Activated CD4-positive, alpha-beta T cell treated with anti-CD3 and anti-CD28 coated beads, Interleukin-2, amount 50 U/mL, for 24 hours (primary cell): ENCODE measurements at places on chromosomes 12 and 14.

DNA sequence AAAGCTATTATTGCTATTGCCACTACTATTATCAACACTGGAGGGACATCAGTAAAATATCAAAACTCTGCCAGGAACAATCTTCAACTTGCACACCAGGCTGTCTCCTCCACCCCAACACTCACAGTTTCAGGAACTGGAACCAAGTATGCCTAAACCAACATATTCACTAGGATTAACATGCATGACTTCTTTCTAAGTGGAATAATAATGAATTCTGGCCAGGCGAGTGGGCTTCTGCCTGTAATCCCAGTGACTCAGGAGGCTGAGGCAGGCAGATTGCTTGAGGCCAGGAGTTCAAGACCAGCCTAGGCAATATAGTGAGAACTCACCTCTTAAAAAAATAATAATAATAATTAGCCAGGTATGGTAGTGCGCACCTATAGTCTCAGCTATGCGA lies 58.1 kb downstream of the TBX5 start:
- no peak for DNase-seq

- DNase-seq = no peak
These were observed 161.2 kb downstream of the RERGL start for GRCh38 chr12:17928708-17929366.

GRCh38 chr12:48810903-48811431 lies 7.3 kb upstream of the CACNB3 start:
- no peak for DNase-seq

GRCh38 chr12:91804533-91804932 lies 341.1 kb downstream of the BTG1 start:
- no peak for DNase-seq

DNA sequence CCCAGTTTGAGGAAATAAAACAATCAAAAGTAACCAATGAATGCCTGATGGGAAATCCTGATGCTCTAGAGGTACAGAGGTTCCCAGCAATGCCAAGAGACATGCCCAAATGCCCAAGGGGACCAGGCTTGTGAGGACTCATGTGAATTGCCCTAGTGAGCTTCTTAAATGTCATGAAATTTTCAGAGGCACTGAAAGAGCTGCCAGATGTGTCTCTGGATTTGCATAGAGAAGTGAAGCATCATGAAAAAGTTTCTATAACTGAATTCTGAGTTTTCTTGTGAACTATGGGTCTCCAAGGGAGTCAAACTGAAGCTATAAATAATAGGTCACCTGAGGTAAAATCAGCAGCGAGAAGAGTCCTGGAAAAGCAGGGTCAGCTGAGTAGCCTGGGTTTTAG lies 9.9 kb downstream of the PTPRR start:
- no peak for DNase-seq

- DNase-seq = no peak
These were observed 1.0 kb downstream of the HOMEZ start for GRCh38 chr14:23284654-23285529.

DNA sequence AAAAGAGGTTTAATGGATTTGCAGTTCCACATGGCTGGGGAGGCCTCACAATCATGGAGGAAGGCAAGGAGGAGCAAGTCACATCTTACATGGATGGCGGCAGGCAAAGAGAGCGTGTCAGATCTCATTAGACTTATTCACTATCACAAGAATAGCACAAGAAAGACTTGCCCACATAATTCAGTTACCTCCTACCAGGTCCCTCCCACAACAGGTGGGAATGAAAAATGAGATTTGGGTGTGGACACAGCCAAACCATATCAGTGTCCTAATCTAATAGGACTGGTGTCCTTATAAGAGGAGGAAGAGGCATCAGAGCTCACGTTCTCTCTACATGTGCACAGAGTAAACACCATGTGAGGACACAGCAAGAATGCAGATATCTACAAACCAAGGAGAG lies 25.9 kb downstream of the DYRK2 start:
- DNase-seq = no peak

- no peak for DNase-seq
These were observed 19.0 kb downstream of the EML1 start for GRCh38 chr14:99812096-99812750.

DNA sequence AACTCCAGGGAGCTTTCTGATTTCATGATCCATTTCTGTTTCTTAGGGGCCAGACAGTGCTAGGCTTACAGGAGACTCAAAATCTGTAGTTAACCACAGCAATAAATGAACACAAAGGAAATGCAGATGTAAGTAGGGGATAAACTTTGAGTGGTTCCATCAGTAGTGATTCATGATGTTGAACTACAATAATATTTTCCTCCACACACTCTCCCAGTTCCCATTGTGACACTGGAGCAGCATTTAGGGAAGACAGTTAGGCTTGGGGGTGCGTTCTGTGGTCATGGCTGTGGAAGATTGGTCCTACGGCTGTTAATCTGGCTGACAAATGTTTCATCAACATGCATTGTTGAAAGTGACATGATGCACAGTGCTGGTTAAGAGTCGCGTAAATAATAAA lies 66.9 kb downstream of the HMGA2 start:
- no peak for DNase-seq

GRCh38 chr14:101561145-101561896 lies at the start of gene DIO3:
Gene DIO3, plus strand, starts transcription at chr14:101561495.
- no peak for DNase-seq

DNA sequence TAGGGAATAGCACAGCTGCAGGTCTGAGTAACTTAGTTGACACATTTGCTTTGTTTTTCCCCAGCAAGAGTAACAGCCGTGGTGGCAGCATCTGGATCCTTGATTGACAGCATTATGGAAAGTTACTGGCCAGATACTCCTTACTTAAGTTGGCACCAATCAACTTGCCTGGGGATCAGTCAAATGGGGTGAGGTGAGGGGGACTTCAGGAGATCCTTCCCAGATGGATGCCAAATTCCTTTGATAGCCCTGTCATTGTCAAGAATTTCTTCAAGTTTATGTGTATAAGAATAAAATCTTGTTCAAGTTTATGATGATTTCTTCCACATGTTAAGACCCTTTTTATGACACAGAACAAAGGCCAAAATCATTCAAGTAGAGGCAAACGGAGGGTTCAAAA lies 618.4 kb downstream of the SLC6A15 start:
- DNase-seq = no peak

- no peak for DNase-seq
These were observed 184.7 kb downstream of the TMX1 start for GRCh38 chr14:51424561-51425251.

GRCh38 chr12:14768823-14769405 lies 34.4 kb downstream of the WBP11 start:
- peak; percentile 17 for DNase-seq

GRCh38 chr14:103141117-103141796 lies 18.0 kb downstream of the TNFAIP2 start:
- no peak for DNase-seq

GRCh38 chr14:77709412-77709811 lies 1.5 kb downstream of the SLIRP start:
- no peak for DNase-seq

GRCh38 chr12:122845865-122846621 lies 10.8 kb downstream of the HIP1R start:
- no peak for DNase-seq

- no peak for DNase-seq
These were observed 33.8 kb upstream of the DTX1 start for GRCh38 chr12:113022563-113023297.

DNA sequence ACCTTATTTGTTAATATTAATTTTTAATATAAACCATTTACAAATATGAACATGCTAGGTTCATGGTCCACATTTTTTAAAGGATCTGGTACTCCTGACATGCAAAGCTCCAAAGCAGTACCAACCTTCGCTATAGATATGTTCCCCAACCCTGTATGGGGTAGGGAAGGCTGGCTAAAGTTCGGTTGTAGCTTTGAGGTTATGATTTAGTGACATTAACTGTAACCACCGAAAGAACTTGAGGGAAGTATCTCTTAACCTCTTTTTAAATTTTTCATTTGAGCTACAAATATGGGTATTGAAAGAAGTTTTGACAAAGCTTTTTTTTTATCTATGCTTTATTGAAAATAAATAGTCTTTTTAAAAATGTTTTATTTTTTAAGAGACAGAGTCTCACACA lies 115.5 kb downstream of the DYRK2 start:
- no peak for DNase-seq

GRCh38 chr12:5051334-5051733 lies 7.7 kb downstream of the KCNA5 start:
- no peak for DNase-seq

- no peak for DNase-seq
These were observed 32.6 kb upstream of the SLC38A4 start for GRCh38 chr12:46858368-46858767.

DNA sequence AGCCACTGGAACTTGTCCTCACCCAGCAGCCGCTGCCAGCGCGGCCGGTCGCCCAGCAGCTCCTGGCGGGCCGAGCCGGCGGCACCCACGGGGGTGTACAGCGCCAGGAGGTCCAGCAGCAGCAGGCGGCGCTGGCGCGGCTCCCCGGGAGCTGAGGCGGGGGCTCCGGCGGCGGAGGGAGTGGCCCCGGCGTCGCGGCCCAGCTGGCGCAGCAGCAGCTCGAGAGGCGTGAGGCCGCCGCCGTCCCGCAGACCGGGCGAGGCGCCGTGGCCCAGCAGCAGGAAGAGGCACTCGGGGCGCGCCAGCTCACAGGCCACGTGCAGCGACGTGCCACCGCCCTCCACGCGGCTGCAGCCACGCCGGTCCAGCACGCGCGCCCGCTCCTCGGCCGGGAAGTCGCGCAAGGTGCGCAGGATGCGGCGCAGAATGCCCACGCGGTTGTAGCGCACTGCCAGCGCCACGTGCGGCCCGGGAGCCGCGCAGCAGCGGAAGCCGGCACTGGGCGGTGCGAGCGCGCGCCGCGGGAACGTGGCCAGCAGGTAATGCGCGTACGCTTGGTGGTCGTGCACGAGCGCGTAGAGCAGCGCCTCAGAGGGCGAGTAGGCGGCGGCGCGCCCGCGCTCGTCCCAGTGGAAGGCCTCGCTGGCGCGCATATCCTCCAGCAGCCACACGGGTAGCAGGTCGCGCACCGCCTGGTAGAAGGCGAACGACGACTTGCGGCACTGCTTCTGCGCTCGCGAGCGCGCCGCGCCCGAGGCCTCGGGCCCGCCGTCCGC lies 2.3 kb downstream of the ANKRD9 start:
- no peak for DNase-seq

DNA sequence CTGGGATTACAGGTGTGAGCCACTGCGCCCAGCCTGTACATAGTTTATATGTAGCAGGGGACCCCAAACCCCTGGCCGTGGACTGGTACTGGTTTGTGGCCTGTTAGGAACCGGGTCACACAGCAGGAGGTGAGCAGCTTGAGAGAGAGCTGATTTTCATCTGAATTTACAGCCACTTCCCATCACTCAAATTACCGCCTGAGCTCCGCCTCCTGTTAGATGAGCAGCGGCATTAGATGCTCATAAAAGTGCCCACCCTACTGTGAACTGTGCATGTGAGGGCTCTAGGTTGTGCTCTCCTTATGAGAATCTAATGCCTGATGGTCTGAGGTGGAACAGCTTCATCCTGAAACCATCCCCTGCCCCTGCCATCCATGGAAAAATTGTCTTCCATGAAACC lies 119.3 kb downstream of the NTN4 start:
- DNase-seq = no peak

DNA sequence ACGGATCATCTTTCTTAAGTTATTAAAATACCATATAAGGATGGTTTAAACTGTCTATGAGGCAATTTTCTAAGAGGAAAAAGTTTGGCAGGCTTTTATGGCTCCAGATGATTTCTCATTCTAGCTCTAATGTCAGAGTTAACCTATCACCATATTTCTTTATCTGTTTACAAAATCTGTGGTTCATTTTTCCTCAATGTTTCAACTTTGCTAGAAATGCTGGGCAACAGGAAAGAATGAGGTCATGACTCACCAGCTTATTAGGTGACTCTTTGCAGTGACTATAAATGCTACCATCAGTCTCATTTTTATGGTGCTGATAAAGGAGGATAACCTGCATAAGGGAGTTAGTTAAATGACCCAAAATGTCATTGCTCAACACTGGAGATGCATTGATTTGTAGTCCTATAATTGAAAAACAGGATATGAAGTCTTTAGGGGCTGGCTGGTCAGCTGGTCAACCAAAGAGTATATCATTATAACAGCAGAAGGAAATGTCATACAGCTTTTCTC lies 45.3 kb upstream of the RAP1B start:
- DNase-seq = no peak

DNA sequence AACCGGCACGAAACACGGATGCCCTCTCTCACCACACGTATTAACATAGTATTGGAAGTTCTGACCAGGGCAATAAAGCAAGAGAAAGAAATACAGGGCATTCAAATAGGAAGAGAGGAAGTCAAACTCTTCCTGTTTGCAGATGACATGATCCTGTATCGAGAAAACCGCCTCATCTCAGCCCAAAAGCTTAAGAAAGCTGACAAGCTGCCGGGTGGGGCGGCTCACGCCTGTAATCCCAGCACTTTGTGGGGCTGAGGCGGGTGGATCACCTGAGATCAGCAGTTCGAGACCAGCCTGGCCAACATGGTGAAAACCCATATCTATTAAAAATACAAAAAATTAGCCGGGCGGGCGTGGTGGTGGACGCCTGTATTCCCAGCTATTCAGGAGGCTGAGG lies 17.7 kb downstream of the OR6S1 start:
- DNase-seq = no peak

- DNase-seq = no peak
These were observed 10.6 kb upstream of the VWF start for GRCh38 chr12:6135071-6135470.

GRCh38 chr12:16949871-16950667 lies 344.1 kb upstream of the LMO3 start:
- no peak for DNase-seq

- DNase-seq = no peak
These were observed 20.5 kb upstream of the LRRK2 start for GRCh38 chr12:40204337-40204736.

DNA sequence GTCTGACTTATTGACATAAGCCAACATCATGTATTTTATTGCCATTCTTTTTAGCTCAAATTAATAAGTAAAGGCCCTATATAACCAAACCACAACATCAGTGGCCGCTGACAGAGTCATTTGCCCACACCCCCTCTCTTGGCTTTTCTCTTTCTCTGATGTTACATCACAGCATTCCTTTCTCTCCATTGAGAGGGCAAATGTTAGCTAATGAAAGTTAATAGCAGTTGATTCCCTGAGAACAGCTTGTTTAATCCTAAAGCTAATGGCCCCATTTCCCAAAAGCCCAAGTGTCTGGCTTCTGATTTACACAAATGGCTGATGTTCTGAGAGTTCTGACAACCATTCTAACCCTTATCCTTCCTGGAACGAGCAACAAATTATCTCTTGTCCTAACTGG lies 308.8 kb downstream of the SNAPC1 start:
- no peak for DNase-seq

DNA sequence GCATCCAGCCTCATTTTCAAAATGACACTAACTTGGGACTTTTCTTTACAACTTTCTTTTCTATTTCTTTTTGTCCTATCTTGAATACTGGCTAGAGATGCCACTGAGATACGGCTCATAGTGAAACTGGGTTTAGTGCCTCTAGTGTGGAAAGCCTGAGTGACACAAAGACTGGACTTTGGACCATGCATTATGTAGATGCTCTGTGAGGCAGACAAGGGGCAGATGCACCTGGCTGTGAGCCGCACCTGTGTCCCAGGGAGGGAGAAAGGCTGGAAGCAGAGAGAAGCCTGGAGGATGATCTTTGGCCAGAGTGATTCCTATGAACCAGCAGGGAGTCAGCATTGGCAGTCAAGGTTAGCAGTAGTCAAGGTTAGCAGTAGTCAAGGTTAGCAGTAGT lies 852.3 kb upstream of the TMEM132C start:
- DNase-seq = no peak

GRCh38 chr14:30177781-30178180 lies 250.1 kb upstream of the PRKD1 start:
- no peak for DNase-seq

- DNase-seq = no peak
These were observed 851.4 kb upstream of the SEL1L start for GRCh38 chr14:82385048-82385447.

- no peak for DNase-seq
These were observed 23.0 kb upstream of the TC2N start for GRCh38 chr14:91890291-91890749.
